ENCODE measurements at places on chromosomes 11 and 22.
A peak's percentile ranks its signal among the peaks of the same experiment; 100 is the strongest.

- no peak for DNase-seq
These were observed 22.9 kb upstream of the FGF3 start for GRCh38 chr11:69841859-69842698.

- DNase-seq = no peak
These were observed 85.8 kb downstream of the RTL6 start for GRCh38 chr22:44412136-44412731.

- DNase-seq = no peak
These were observed 32.3 kb downstream of the AMOTL1 start for GRCh38 chr11:94800414-94800813.

DNA sequence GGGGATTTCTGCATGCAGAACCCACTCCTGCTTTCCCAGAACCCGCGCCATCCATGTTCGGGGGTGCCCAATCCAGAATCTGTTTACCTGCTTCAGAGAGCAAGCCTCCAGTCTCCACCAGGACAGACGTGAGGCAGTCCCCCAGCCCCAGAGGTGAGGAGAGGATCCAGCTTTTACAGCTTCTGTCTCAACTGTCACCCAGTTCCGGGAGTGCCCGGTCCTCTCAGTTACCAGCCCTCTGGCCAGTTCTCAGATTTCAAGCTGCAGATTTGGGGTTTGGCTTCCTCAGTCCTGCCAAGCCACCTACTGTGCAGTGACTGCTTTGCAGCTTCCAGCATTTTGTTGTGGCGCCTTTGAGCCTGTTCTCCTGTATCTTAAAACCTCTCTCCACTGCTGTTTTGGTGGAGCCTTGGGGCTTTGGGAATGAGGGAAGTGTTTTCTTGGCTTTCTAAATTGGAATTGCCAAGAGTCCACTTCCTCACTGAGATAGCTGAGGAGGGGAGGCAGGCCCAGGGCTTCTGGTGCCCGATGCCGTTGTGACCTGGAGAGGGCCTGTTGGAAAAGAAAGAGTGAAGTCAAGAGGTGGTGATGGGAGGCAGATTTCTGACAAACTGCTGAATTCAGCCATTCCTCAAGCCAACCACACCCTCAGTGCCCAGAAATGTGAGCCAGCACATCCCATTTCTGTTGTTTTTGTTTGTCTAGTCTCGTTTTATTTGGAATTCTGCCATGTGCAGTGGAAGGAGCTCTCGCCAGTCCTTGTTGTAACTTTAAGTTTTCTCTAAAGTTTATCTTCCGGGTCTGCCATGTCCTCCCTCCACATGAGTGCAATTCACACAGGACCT, 513.4 kb downstream of the TBC1D22A start:
- DNase-seq = no peak

DNA sequence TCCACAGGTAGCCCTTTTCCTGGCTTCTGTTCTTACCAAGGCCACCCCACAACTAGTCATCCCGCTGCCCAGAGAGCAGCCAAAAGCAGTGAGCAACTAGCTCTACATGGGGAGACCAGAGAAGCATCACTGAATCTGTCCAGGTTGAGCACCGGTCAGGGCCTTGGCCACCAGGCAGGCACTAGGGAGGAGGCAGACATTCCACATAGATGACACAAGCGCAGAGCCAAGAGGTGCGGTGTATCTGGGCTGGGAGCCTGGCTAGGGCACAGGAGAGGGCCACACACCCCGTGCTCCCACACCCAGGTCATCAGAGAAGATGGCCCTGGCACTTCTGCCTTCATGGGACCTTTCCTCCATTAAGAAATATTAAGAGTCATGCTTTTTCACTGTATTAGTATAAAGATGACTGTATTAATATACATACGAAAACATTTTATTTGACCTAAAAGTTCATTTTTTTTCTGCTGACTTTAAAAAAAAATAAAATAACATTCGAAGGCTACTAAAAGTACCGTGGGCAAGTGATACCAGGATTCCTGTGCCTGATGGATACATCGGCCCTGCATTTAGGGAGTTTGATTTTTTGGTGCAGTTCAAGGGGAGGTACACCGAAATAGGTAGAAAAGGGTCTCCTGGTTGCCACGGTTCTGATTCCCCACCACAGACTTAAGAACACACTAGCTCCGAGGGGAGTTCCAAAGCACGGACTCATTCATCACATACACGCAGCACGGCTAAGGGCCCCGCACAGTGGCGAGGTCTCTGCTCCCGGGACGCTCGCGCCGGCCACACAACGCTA, 1.2 kb downstream of the DGCR2 start:
- no peak for DNase-seq

- no peak for DNase-seq
These were observed 2.2 kb downstream of the PNPLA2 start for GRCh38 chr11:820655-821511.

GRCh38 chr11:121890377-121890776, 225.6 kb downstream of the BLID start:
- no peak for DNase-seq

- DNase-seq = no peak
These were observed 186.6 kb upstream of the BDNF start for GRCh38 chr11:27886857-27887256.

DNA sequence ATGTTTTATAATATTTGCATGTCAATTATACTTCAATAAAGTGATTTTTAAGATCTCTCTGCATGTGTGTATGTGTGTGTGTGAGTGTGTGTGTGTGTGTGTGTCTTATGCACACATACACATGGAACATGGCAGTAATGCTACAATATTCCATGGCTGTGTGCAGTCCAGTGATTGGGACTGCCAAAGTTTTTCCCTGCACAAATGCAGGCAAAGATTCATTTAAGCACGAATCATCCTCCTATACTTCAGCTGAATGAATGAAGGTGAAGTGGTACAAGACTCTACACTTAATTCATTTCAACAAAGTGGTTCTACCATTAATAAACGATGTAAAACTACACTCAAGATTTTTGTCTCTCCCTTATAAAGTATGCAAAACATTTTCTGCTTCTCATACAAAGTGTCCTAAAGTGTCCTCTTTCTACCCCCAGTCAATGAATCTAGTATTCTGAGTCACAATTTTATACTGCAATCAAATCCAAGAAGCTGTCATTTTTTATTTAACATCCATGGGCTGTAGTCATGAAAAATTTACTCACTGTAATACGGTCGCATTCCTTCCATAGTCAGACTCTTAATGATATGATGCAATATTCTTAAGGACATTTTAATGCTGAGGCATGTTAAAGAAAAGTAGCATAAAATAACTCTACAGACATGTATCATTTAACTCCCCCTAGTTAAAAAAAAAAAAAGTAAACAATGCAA, 132.4 kb downstream of the TTC28 start:
- no peak for DNase-seq

DNA sequence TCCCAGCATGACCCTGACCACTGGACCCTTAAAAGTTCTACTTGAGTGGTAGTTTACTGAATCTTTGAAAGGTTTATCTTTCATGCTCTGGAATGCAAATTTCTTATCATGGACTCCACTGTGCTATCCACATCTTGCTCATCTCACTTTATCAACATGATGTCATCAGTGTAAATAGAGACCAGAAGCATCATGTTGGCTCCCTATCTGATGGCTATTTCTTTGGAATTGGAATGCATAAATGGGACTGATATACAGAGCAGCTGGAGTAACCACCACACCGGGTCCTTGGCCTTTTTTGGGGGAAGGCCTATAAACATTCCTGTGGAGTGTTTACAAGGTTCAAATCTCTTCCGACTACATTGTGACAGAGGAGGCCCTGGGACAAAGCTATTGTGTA, 74.1 kb upstream of the CEP126 start:
- DNase-seq = no peak

DNA sequence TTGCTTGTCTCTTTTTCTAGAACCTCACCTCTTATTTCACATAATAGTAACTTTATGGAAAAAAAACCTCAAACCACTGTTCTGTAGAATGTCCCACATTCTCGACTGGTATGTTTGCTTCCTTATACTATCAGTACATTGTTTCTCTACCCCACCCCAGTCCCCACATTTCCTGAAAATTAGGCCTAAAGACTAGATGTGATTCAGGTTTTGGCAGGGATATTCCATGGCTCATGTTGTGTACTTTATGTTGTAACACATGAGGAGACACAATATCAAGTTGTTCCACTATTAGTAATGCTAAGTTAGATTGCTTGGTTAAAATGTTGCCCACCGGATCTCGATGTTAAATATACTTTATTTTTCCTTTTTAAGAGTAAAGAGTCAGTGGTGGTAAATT, 34.7 kb downstream of the DDIAS start:
- no peak for DNase-seq

- DNase-seq = no peak
These were observed 82.9 kb upstream of the UBASH3B start for GRCh38 chr11:122572592-122572991.

DNA sequence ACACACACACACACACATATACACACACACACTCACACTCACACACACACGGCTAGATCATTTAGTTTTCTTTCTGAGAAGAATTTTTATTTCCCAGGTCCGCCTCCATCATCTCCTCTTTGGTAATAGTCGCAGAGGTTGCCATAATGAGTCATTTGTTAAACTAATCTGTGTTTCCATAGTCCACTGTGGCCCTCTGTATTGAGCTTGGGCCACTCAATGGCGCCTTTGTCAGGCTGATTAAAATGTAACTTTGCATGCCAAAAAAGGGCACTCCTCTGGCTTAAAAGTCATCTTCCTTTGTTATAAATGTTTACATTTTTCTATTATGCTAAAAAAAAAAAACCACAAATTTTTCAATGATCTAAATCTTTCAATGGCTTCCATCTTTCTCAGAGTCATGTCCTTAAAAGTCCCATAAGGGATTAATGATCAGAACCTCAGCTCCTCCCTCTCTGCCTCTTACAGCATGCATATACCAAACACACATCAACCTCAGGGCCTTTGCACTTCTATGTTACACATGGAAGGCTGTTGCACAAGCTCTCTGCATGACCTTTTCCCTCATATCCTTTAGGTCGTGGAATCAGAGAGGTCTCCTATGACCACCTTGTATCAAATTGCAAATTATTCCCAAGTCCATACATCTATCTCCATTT, 35.3 kb downstream of the EHF start:
- DNase-seq = no peak

DNA sequence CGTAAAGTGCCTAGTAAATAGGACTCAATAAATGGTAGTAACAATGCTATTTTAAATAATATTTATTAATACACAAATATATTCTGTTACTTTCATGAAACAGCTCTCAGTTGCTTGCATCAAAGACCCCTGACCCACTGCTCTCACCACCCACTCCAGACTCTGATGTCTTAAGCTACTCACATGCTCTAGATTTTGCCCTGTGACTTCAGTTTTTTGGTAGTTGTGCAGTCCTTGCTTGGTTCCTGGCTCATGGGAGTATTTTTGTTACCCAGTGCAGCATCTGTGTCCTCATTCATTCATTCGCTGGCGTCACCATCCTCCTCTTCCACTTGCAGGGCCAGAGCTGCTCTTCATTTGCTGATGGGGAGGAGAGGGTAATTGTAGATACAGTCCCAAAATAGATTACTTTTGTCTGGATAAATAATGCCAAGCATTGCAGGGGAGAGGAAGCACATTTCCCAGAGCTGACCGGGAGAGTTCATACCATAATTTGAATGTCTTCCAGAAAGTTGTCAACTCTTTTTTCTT, 12.7 kb downstream of the MRPL48 start:
- no peak for DNase-seq

GRCh38 chr11:47992959-47993820, 12.8 kb downstream of the PTPRJ start:
- no peak for DNase-seq

DNA sequence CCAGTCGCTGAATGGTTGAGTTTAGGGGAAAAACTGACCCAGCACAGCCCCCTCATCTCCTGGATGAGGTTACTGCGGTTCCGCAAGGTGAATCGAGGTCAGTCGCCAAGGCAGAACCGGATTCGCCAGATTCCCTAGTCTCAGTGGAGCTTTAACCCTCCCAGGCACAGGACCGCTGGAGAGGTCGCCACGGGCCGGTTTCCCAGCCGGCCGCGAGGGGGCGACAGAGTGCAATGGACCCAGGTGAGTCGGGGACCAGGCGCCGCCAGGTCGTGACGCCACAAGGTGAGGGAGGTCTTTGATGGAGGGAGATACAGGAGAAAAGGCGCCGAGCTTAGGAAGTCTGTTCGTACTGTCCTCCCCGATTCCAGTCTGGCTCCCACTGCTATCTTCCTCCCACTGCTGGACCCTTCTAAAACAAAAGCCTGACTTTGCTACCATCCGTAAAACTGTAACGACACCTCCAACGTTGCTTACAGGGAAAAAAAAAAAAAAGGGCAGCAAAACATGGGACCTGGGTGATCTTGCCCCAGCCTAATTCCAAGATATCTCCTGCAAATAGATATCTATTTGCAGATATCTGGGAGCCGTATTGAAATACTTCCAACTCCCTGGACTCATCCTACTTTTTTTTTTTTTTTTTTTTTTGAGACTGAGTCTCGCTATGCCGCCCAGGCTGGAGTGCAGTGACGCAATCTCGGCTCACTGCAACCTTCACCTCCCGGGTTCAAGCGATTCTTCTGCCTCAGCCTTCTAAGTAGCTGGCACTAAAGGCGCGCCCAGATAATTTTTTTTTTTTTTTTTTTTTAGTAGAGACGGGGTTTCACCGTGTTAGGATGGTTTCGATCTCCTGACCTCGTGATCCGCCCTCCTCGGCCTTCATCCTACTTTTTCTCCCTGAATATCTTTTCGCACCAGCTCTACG, 1.4 kb upstream of the GGA1 start:
- DNase-seq = peak; percentile 76

DNA sequence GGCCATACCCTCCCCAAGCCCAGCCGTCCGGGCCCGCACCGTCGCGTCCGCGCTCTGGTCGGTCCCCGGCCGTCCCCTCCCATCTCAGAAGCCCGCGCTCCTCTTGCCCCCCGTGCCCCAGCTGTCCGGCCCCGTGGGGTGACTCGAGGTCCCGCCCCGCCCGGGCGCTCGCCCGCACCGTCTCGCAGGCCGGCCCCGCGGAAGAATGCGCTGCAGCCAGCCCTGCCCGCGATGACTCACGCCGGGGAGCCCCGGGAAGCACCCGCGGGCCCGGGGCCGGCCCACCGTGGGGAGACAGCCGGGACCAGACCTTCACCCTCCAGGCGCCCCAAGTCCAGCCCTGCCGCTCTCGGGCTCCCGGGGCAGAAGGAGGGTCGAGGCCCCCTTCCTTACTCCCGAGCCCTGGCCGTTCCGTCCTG, 320 bp upstream of the PHLDA2 start:
- DNase-seq = no peak

- DNase-seq = peak; percentile 70
These were observed 4.5 kb downstream of the TMEM134 start for GRCh38 chr11:67464411-67465188.

DNA sequence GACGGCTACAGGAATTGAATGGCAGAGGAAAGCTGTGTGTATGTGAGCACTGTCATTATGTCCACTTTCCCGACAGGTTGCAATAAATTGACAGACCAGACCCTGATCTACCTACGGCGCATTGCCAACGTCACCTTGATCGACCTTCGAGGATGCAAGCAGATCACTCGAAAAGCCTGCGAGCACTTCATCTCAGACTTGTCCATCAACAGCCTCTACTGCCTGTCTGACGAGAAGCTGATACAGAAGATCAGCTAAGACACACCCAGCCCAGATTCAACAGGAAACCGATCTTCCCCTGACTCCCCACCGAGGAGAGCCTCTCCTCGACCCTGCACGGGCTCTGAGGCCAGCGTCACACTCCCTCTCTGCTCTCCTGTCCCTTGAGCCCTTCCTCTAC, 11.5 kb upstream of the GRK2 start:
- DNase-seq = no peak
